HT-29 (cell line): ENCODE measurements at places on chromosomes 1 and 21.

DNA sequence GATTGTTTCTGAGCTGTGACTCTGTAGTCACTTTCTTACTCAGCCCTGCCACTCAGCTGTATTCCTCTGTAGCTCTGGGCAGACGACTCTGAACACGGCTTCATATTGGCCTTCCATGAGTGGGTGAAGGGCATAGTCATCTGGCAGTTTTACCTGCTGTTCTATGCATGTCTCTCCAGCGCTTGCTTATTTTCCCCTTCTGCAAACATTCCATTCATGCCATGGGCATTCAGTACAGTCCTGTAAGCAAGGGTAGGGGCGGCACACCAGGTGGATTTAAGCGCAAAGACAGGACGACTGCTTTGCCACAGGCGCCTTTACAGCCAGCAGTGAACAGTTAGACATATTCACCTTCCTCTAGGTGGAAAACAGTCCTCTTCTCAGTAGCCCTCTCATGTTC is 4.4 kb upstream of the WDR26 start:
- no peak for DNase-seq

DNA sequence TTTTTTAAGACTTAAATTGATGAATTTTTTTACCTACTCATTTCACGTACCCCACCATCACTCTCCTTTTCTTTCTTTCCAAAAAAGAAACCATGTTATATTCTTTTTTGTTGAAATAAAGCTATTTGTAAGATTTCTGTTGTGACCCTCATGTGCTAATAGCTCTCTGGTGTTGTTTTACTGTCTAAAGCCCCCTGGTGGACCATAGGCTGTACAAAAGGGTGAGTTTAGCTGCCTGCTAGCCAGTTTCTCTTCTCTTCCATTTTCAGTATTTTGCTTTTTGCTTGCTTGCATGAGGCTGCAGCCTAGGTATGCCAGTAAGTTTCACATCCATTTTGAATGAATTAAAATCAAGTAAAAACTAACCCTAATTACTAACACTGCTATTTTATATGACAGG is 15.6 kb upstream of the VAMP3 start:
- DNase-seq: peak; percentile 18

DNA sequence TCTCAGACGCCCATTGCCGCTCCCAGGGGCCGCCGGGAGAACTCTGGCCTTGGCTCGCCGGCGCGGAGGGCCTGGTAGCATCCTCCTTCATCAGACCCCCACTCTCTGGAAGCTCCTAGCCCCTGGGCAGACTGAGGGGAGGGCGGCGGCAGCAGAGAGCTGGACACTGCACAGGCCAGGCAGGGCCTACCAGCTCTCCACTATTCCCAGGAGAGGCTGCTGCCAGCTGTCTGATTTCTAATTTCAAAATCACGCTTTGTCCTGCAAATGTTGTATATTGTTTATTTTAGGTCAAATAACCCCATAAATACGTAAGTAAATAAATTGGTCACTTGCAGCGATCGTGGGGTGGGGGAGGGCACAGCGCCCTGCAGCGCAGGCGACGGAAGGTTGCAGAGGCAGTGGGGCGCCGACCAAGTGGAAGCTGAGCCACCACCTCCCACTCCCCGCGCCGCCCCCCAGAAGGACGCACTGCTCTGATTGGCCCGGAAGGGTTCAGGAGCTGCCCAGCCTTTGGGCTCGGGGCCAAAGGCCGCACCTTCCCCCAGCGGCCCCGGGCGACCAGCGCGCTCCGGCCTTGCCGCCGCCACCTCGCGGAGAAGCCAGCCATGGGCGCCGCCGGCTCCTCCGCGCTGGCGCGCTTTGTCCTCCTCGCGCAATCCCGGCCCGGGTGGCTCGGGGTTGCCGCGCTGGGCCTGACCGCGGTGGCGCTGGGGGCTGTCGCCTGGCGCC is at the start of gene MTARC1:
Gene MTARC1 (plus strand): TSS at position 577 of the 732 bp plus-strand sequence. CDS start 32 bp downstream, at position 609.
- peak; percentile 66 for DNase-seq

DNA sequence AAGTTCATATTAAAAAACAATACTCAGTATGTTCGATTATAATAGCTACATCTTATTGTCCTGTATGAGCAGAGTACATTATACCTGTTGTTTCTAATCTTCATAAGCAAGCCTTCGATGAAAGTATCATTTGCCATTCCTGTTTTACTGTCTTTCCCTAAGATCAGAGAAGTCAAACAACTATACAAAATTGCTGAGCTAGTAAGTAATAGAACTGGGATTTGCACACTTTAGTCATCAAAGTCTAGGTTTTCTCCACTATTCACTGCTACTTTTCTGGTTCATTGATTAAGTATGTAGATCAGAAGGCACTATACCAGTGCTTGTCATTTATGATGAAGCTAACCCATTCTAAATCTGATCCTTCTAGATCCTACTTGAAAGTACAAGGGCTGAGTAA is 108.9 kb downstream of the NR5A2 start:
- no peak for DNase-seq

DNA sequence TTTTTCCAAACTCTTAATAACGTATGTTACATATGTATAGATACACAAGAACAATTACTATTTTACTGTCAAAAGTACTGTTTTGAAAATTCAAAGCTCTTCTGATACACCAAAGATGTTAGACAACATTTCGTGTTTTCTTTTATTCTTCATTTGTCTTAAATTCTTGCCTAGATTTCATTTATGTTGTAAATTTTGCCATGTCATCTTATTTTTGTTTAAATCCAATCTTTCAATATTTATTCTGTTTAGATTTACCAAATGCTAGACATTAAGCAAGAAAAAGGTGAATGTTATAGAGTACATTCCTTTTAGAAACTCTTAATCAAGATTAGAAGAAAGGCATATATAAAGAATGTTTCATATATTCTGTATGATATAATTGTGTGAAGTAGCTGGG is 876.9 kb downstream of the KCNT2 start:
- no peak for DNase-seq

DNA sequence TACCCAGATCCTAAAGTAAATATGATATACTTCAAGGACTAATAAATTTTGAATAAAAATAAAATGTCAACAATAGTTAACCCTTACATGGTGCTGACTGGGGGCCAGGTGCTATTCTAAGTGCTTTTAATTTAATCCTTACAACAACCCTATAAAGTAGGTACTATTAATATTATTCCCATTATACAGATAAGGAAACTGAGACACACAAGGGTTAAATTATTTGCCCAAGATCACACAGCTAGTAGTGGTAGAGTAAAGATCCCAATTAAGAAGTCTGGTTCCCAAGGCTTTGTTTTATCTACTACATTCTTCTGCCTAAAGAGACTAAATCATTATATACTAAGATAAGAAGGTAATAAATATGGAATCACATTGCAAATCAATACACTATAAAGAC is 34.2 kb downstream of the SYNJ1 start:
- DNase-seq: no peak

GRCh38 chr1:59413327-59413720 is 116.4 kb downstream of the FGGY start:
- DNase-seq: no peak
